ENCODE measurements at places on chromosomes 12 and 14.

- no peak for DNase-seq
Measured at GRCh38 chr12:53869500-53869899, 69.1 kb upstream of the HOXC13 start.

DNA sequence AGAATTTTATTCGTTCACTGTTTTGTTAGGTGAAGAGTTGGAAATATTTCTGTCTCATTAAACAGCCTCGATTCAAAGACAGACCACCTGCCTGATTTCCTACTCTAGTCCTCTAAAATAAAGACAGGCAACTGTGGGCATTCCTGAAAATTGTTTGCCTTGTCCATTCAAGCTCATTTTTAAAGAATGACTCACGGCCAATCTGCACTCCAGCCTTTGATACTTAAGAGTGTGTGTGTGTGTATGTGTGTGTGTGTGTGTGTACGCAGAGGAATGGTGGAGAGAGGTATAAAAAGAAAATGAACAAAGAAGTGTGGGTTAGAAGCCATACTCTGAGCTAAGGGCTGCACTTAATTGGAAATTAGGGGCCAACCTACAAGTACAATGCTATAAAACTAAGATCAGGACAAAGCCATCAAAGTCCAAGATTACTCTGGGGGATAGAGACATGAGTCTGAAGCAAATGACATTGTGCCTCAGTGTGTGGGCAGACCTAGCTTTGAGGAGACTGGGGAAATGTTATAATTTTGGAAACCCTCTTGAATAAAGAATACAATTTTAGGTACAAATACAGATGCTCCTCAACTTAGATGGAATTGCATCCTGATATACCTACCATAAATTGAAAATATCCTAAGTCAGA is 45.6 kb upstream of the SOCS2 start:
- DNase-seq: no peak

GRCh38 chr12:120230326-120230973 is 29.5 kb upstream of the RPLP0 start:
- DNase-seq: no peak

GRCh38 chr12:121537814-121538698 is 42.8 kb downstream of the KDM2B start:
- peak; percentile 39 for DNase-seq

- no peak for DNase-seq
Measured at GRCh38 chr14:38960946-38961531, 142.0 kb downstream of the SEC23A start.

- no peak for DNase-seq
Measured at GRCh38 chr12:23543767-23544166, 405.7 kb downstream of the SOX5 start.

GRCh38 chr12:131672941-131673887 is 37.7 kb upstream of the SFSWAP start:
- DNase-seq: no peak

GRCh38 chr14:38404100-38404541 is 148.2 kb upstream of the CLEC14A start:
- no peak for DNase-seq

Measured in activated CD4-positive, alpha-beta T cell treated with anti-CD3 and anti-CD28 coated beads for 48 hours (primary cell).